ENCODE measurements at places on chromosomes 6 and 20.

DNA sequence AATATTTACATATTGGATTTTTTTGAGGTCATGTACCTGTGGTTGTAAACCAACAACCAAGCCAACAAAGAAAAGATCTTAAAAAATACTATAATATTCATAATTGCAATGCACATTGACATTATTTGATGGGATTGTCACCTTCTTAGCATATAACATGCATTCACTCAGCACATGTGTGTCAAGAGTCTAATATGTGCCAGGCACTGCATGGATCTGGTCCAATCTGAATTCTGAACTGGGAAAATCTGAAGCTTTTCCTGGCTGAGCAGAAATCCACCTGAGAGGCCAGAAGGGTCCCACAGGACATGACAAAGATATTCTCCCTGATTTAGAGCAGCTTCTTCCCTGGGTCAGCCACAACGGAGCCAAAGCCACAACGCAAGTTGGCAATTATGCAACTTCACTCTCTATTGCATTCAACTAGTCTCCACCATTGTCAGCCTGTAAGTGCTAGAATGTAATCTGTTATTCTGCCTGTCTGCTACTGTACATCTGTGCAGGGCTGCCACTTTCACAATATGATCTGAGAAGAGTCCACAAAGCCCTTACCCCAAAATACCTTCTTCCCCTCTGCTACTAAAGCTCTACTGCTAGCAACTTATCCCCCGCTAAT lies 17.0 kb upstream of the DDO start:
- no peak for DNase-seq

GRCh38 chr20:42507874-42508273 lies 681.8 kb downstream of the PTPRT start:
- DNase-seq, result no peak

DNA sequence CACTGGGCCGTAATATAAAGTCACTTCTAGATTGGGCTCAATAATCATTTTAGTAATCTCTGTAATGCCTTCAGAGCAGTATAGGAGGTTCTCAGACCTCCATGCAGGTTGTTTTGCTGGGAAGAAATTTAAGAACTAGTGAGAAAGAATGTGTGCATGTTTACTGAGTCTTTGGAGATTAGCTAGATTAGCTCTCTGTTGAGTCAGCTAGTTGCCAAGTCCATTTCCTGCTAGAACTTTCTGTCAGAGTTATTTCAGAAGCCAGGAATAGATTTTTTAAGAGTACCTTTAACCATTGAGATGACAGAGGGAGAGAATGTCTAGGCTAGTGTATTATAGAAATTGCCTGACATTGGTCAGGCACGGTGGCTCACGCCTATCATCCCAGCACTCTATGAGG lies 33.3 kb downstream of the ORC3 start:
- DNase-seq, result no peak

DNA sequence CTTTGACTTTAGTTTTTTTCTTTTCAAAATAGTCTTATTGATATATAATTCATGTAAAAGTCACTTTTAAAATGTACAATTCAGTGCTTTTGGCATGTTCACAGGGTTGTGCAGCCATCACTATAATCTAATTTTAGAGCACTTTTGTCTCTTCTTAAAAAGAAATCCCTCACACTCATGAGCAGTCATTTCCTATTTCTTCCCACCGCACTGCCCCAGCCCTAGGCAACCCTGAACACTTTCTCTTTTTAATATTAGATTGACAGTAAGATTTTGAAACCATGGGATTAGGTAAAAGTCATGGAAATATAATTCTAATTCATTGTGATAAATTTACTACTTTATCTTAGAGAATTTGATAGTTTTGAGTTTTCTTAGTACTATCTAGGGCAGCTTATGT lies 309.4 kb downstream of the UTRN start:
- no peak for DNase-seq

DNA sequence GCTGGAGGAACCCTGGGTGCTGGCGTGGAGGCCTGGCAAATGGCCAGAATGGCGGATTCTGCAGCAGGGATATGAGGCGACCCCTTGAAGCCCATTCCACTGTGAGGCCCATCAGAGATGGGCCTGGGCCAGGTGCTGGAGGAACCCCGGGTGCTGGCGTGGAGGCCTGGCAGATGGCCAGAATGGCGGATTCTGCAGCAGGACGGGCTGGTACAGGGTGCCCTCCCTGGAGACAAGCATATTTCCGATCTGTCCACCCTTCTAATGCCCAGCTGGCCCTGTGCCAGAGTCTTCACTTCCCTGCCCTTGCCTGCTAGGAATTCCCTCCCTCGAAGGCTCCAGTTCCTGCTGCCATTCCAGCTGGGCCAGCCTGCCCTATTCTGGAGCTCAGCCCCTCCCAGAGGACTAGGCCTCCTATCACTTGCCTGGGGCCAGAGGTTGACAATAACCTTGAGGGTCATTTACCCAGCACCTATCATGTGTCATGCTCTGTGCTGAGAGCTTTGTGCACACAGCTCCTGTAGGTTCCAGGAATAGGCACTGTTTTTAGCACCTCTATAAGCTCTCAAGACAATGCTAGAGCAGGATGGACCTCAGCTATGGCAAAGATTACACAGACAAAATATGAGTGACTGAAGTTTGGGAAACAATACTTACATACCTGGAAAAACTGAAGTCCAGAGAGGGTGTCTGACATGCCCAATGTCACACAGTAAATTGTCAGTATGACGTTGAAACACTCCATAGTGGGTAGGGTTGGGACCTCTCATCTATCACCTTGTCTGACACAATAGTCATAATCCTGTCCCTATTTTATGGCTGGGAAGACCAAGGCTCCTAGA lies 21.4 kb downstream of the SUN5 start:
- peak; percentile 60 for DNase-seq

- no peak for DNase-seq
Observed at GRCh38 chr6:89267918-89268317, 47.2 kb downstream of the GABRR2 start.

DNA sequence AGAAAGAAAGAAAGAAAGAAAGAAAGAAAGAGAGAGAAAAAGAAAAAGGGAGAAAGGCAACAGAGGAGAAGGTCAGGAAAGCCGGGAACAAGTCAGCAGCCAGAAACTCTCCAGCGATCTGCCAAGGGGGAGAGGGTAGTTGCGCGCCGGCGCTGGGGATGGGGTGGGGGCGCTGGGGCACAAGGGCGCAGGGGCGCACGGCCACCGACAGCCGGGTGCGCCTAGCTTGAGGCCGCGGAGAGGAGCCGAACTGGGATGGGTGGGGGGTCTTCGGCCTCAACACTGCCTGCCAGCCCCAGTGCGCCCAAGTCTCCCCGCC lies 533 bp upstream of the RSPO3 start:
- DNase-seq, result no peak

GRCh38 chr6:78688668-78689067 lies 178.7 kb upstream of the IRAK1BP1 start:
- no peak for DNase-seq

- DNase-seq, result no peak
Observed at GRCh38 chr20:32585011-32585585, at the start of gene NOL4L. Gene NOL4L, minus strand, starts transcription at chr20:32585333. Its CDS starts 443 bp downstream, at chr20:32584890.

DNA sequence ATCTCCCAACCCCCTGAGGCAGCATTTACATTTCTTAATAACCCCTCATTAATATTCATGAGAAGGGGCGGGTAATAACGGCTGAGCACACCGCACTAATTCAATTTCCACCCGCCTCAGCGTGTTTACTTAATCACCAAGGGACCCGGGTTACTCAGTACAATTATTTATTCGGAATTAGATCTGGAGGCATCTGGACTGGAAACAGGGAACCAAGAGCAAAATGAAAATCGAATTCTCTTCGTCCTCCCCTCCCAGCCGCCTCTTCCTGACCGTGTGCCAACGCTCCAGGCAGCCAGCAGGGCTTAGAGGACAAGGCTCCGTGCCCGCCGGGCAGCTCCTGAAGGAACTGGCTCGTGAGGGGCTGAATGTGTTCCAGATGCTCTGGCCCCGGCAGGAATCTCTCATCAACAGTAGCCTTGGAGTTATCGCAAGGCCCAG lies 23.5 kb upstream of the CTNNBL1 start:
- DNase-seq, result peak; percentile 7

DNA sequence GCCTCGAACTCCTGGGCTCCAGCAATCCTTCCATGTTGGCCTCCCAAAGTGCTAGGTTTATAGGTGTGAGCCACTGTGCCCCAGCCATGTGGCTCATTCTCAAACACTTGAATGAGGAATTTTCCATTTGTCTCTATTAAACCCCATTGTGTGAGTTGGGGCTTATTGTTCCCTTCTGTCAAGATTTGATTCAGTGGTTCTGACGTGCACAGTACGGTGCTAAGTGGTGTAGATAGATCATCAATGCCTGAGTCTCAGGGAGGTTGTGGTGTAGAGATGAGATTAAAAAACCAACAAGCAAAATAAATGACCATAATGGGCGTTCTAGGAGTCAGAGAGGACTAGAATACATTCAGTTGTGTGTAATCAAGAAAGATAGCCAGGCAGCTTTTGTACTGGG lies 335.6 kb downstream of the PRL start:
- DNase-seq, result no peak

- DNase-seq, result no peak
Observed at GRCh38 chr20:4216142-4216735, 200.9 kb upstream of the RNF24 start.
